ENCODE measurements at places on chromosomes 4 and X. TPM values are rescaled to one million over a fixed set of nuclear protein-coding genes. Genes with fewer than 3 reads are reported as not detected.

ZNF630 gene
- 0.55 TPM for total RNA-seq

SGMS2 gene
- 22.8 TPM for total RNA-seq

COL4A5 gene
- 16.0 TPM for total RNA-seq

FAM149A gene
- total RNA-seq: 1.5 TPM

PNMA3 gene
- total RNA-seq: 0.13 TPM

EXOC1L gene
- not detected for total RNA-seq

USP17L28 gene
- total RNA-seq: not detected

TTC29 gene
- total RNA-seq: not detected

HMGN5 gene
- total RNA-seq: 3.8 TPM
